ENCODE measurements at places on chromosomes 5 and 9.

DNA sequence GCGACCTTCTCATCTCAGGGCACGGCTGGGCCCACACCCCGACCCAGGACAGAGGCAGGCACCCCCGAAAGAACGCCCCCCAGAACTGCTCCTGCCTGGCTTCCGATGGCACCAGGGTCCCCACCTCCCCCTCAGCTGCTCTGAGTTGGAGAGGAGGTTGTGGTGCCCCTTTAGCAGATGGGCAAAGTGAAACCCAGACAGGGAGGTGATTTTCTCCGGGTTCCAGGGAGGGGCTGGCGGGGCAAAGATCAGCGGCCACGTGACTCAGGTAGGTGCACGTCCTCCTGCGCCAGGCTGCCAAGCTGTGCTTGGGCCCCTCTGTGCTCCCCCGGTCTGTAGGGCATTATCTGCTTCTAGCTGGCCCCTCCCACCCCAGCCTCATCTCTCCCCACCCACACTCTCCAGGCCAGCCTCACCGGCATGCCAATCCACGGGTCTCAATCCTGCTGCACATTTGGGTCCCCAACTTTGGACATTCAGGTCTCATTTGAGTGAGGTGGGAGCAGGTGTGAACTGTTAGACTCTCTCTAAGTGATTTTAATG lies 85.1 kb upstream of the RAPGEF1 start:
- no peak for DNase-seq

DNA sequence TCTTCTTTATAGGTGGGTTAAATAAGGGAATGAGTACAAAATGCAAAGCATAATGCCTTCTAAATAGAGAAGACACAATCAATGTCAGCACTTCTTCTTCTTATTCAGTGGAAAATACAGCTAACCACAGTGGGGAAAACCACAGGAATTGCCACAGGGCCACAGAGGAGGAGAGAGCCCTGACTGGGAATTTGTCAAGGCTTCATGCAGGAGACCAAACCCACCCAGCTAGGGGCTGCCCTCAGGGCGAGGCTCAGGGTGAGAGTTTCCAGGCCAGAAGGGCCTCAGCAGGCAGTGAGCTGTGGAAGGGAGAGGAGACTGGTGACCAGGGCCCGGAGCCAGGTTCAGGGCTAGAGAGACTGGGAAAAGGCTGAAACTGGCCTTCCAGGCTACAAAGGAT lies 279.1 kb downstream of the MSX2 start:
- no peak for DNase-seq

GRCh38 chr5:178551059-178551458 lies 39.1 kb downstream of the COL23A1 start:
- no peak for DNase-seq

- no peak for DNase-seq
Observed at GRCh38 chr5:76404223-76405211, 1.4 kb downstream of the IQGAP2 start.

GRCh38 chr5:72228960-72229359 lies 91.1 kb downstream of the MRPS27 start:
- DNase-seq, result no peak

DNA sequence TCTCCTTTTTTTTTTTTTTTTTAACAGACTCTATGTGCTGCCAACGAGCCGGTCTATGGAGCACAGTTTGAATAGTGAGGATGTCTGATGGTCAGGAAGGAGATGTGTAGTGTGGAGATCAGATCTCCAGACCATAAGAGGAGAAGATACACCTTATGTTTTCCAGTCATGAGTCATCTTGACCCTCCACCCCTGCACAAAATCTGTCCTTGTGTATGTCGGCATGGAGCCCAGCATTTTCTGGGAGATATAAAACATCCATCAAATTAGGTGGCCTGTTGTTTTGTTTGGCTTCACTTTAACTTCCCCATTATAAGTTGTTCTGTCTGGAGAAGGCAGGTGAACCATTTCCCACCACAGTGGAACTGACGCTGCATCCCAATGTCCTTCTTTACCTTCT lies 19.2 kb downstream of the SH3TC2 start:
- DNase-seq, result no peak

DNA sequence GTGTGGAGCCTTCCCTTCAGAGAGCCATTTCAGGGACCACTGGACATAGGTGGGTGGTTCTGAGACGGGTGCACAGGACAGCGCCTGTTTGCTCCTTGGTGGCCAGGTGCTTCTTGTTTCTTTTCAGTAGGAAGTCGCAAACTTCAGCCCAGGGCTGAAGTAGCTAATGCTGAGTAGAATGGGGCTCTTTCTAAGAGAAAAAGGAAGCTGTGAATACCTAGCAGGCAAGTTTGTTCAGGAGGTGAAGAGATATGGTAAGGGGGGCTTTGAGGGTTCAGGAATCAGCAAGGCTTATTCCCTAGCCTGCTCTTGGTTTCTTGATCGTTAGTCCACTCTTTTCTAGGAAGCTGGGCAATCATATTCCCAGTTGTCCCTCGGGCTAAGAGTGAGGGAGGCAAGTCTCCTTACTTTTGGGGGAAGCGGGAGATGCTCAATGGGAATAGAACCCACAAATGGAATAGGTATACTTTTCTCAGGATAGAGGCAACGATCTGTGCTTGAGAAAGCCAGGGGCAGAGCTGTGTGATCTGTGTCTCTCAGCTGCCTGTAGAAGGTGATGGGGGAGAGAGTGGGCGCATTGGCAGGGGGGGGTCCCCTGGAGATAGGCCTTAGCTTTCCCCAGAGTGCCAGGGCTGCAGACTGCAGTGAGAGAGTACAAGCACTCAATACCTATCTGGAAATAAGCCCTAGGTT lies 1.9 kb upstream of the PURA start:
- no peak for DNase-seq

DNA sequence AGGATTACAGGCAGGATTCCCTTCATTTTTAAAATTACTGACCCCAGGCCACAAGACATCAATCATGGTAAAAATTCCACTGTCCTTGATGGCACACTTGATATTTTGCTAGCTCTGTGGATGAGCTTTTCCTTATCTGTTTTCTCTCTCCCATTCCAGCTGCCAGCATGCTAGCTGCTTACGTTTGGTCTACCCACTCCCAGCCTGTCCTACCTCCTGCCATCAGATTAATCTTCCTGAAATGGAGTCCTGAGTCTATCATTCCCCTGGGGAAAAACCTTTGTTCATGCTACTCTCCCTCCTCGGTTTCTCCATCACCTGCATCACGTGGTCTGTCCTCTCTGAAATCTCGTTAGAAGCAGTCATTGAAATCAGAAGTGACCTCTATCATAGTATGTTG lies 108.9 kb downstream of the F2RL2 start:
- no peak for DNase-seq

DNA sequence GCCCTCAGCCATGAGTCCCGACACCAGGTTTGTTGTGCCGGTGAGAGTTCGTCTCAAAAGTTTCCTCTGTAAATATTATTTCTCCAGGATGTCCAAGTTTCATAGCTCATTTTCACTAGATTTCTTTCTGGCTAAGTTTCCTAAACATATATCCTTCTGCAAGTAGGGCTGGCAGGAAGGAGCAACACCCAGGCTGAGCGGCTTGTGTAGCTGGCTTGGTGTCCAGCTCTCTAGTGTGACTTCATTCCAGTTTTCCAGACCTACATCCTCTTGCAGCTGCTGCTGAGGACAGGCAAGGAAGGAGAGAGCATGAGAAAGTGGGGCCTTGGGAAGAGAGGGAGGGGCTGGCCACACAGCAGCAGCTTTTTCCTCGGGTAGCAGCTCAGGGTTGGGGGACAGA lies 80.3 kb downstream of the FGF1 start:
- no peak for DNase-seq

DNA sequence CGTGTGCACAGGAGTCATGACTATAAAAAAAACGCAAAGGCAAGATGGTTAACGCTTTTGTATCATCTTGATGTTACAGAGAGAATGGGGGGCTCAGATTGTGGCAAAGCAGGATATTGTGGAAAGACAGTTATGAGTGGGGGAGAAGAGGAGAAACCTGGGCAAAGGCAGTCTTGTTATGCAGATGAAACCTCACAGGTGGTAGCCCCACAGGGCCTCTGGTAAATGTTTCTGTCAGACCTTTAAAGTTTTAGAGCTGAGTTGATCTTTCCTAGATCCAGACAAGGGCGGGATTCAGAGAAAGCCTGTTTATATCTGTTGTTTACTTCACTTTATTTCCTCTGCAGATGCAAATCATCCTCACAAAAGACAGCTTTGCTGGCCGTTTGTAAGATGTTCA lies 55.2 kb downstream of the C9orf85 start:
- DNase-seq, result no peak

DNA sequence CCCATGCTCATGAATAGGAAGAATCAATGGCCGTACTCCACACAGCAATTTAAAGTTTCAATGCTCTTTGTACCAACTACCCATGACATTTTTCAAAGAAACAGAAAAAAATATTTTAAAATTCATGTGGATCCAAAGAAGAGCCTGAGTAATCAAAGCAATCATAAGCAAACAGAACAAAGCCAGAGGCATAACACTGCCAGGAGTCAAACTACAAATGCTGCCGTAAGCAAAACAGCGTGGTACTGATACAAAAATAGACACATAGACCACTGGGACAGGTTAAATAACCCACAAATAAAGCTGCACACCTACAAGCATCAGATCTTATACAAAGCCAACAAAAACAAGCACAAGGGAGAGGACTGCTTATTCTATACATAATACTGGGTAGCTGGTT lies 107.7 kb downstream of the CHSY3 start:
- DNase-seq, result no peak

DNA sequence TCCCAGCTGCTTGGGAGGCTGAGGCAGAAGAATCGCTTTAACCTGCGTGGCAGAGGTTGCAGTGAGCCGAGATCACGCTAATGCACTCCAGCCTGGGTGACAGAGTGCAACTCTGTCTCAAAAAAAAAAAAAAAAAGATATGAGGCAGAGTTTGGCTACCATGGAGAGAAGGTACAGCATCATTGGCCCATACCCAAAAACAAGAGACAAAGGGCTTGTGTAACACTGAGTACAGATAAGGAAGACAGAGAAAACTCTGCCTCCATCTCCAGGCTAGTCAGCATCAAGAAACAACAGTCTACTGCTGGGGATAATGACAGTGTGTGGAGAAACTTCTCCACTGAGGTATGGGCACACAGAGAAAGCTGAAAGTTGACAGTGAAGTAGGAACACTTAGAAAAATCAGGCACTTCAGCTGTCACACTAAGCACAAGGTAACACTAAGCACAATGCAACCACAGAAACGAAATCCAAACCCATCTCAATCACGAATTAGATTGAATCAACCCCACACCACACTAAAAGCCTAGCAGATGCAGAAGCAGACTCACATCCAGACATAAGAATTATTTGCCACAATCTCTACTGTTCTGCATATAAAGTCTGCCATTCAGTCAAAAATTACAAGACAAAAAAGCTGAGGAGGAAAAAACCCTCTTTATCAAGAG lies 10.5 kb downstream of the PJA2 start:
- no peak for DNase-seq

- no peak for DNase-seq
Observed at GRCh38 chr5:132687995-132688394, 14.2 kb downstream of the IL4 start.

DNA sequence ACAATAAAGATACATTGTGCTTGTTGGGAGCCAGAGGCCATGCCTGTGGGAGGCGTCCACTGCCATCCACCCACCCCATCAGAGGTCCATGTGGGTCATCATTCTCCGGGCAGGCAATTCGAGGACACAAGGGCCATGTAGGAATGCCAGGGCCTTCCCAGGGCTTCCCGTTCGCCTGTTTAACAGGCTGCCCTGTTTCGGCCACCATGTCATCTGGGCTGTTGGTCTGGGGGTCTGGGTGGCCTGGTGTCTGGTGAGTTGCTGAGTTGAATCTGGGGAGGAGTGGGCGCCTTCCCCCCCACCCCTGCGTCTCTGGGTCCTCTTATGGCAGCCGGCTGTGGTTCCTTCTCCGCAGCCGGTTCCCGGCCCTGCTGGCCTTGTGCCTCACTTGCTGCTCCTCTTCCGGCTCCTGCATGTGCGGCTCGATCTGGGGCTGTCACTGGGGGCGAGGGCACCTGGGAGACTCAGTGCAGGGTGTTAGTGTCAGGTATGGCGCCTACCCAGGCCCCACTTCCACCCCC lies 117.4 kb downstream of the WNK2 start:
- DNase-seq, result no peak

DNA sequence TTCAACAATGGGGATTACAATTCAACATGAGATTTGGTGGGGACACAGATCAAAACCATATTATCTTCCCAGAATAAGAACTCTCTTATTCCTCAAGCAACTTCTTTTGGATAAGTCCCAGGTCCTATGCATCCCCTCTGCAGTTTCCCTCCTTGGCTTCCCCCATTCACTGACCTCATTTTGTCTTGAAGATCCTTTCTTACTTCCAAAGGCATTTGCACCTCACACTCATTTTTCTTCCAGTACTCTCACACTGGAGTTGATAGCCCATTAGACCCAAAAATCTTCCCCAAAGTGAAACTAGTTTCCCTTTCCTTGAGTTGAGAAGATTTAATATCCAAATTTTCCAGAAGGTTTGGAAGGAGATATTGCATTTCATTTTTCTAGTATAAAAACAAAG lies 178.0 kb upstream of the DAPK1 start:
- DNase-seq, result no peak

GRCh38 chr5:132070460-132071337 lies 2.9 kb upstream of the CSF2 start:
- DNase-seq, result no peak

- no peak for DNase-seq
Observed at GRCh38 chr9:111529787-111530186, 4.8 kb downstream of the ZNF483 start.

DNA sequence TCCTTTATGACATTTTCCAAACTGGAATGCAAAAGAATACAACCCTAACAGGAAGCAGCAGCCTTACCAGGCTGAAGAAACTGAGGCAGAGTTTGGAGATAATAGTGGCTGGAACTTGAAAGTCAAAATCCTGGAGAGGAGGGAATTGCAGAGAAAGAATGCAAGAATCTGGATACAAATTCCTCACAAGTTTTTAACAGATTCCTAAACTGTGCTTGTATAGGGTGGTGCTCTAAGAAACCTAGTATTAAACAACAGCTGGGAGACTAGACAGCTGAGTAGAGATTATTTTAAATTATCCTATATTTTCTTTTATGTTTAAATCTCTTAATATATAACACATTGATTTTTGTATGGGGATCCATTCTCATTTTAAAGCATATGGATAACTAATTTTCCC lies 30.7 kb downstream of the INVS start:
- no peak for DNase-seq

DNA sequence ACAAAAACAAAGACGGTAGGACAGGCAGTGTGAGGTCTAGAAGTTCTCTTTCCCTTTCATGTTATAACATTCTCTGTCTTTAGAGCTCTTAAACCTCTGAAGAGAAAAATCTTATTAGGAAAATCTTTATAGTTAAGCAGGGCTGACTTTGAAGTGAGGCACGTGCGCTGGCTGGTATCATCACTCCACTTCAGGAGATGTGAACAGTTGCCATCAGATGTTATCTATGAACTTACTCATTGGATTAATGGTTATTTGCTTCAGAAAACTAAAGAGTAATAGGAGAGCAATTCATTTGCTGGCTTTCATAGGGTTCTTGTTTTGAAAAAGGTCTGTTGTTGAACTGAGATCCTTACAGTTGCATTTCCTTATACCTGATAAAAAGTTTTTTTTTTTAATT lies 25.7 kb downstream of the LRRTM2 start:
- DNase-seq, result no peak

DNA sequence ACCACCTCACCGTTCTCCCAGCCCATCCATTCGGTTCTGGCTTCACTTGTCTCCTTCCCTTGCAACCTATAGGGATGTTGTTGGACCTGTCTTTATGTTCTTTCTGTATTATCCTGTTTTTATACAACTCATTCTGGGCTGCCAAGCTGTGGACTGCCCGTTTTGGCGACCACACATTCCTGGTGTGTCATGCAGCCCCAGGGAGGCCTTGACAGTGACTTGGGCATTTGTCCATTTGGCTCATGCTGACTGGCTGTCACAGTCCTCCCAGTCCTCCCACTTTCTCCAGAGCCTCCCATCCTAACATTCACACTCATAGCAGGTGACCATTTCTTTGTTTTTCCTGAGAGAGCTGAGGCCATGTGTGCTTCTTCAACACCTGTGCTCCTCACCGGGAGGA lies 136.4 kb downstream of the SLF1 start:
- no peak for DNase-seq

Measured in hypothalamus (tissue), 51 donors.